ENCODE measurements at places on chromosomes 13 and 19.

DNA sequence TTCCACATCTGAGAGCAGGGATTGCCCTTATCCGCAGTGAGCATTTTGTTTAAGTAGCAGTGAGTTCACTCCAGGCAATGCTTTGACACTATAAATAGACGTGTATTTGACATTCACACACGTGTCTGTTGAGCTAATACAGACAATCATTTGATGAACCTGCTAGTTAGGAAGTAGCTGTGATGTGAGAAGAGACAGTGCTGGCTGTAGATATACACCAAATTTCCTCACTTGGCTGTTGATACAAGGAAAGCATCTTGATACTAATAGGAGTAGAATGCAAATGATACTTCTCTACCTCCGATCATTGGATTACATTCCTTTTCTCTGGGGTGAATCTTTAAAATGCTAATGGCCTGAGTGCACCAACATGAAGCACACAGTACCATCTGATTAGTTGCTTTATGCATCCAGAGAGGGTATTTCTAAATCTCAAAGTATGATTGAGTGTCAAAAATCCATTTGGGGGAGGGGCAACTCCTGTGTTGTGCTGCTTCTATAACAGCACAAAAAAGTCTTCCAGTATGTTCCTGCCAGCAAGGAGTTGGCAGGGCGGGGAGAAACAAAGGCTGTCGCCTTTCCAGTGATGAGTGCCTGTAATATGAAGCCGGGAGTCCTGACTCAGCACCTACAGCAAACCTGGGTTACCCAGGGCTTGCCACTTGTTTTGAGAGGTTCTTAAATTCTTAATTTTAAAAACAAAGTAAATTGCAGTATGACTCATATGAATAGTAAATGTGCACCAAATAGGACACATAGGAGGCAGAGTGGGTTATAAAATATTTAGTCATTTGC, 7.0 kb downstream of the CUL4A start:
- no peak for DNase-seq

- DNase-seq: no peak
Observed at GRCh38 chr19:28394725-28395124, 818.2 kb downstream of the UQCRFS1 start.

DNA sequence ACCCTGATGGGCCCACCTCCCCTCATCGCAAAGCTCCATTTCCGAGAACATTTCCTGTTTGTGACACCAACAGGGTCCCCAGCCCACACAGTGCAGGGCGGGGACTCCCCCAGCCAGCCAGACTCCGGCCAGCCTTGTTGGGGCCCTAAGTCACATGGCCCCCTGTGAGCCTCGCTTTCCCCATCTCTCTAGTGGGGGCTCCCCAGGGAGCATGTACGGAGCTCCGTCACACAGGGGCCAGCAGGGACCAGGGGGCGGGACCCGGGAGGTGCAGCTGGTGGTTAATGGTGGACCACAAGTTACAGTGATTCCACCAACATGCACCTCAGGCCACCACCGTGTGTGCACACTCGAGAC, 1.7 kb downstream of the TBXA2R start:
- no peak for DNase-seq

DNA sequence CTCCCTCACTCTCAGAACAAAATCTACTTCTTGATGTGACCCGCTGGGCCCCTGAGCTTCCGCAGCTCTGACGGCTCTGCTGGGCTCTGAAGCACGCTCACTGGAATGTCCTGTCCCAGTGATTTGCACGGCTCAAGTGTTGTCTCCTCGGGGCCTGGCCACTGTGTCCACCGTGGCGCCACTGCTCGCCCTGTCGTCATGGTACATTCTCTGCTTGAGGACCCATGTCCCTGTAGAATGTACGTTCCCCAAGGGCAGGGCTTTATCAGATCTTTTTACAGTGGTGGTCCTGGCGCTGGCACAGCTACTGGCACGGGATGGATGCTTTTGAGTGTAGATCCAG, 12.1 kb downstream of the KLHL26 start:
- DNase-seq: no peak

- DNase-seq: no peak
Observed at GRCh38 chr13:93740334-93740733, 513.7 kb downstream of the GPC6 start.

DNA sequence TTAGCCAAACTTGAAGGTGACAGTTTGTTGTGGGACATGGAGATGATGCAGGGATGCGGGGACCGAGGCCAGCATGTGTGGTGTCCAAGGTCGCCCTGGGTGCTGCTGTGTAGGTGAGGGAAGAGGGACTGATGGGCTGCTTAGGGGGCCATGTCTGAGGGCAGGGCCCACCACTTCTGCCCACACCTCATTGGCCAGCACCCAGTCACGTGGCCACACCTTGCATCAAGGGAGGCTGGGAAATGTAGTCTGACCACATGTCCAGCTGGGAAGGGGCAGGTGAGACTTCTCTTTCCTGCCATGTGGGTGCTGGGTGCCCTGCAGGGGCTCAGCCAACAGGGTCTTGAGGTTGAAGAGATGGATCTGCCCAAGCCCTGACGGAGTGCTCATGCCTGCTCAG, 88.9 kb downstream of the KDM4B start:
- no peak for DNase-seq

DNA sequence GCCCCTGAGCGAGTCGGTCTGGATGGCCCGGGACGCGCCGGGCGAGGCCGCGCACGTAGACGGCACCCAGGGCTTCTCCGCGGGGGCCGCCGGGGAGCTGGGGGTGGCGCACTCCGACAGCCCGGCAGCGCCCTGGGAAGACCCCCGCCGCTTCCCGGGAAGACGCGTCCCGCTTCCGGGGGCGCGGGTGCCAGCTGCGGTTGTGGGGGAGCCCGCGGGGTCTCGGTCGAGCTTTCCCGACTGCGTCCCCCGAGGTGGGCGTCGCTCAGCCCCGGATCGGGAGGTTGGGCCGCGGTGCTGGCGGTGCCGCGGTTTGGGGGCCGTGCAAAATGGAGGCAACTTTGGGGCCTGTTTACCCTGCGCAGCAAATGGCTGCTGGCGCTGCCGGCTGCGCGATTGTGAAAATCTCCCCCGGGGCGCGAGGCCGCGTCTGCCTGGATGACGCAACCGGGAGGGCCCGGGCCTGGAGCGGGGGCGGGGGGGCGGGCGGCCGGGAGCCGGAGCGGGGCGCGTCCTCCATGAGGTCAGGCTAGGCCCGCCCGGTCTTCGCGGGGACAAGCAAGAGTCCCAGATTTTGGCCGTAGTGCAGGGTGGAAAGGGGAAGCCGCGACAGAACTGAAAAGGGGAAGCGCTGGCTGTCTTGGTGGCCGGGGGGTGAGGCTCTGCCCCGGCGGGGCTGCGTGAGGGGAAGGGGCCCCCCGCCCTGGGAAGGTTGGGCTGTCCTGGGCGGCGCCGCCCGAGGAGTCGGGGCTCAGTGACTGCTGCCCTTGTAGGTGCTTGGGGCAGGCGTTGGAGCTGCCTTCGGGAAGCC, 11.3 kb downstream of the PEAK3 start:
- DNase-seq: peak; percentile 66

DNA sequence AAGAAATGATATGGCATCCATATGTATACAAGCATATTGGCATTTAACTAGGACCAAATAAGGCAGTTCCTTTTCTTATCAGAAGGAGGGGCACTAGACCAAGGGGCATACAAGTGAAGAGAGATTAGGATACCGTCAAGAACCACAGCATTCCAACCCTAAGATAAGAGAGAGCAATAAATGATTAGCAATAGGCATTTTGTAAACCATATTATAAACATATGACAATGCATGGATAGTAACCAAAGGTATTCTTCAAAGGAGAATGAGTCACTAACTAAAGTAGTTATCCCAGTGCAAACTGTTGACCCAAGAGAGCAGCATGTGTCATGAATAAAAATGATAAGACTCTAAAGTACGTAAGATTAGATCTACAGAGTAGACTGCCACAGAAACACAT, 500.9 kb upstream of the HTR2A start:
- DNase-seq: no peak

GRCh38 chr19:17671906-17672305, 16.2 kb downstream of the UNC13A start:
- DNase-seq: no peak

- DNase-seq: no peak
Observed at GRCh38 chr13:111168107-111168506, 53.0 kb downstream of the ARHGEF7 start.

GRCh38 chr19:1646149-1646548, 6.3 kb downstream of the TCF3 start:
- no peak for DNase-seq

- no peak for DNase-seq
Observed at GRCh38 chr13:92984151-92984550, 242.5 kb upstream of the GPC6 start.

DNA sequence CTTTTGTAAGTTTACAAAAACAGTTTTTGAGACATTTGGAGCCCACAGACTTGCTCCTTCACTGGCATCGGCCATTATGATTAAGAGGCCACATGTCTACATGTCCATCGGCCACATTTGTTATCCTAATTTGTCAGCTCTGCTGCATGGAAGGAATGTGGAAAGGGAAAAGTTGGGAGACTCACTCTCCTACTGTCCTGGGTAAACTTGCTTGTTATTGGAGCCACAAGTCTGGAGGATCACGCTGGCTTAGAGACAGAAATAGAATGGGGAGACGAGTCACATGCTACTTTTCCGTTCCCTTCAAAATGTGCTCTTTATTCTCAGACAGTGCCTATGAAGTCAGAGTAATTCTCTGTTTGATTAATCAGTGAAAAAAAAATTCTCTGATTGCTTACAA, 741.2 kb upstream of the PCDH9 start:
- DNase-seq: no peak

- no peak for DNase-seq
Observed at GRCh38 chr19:12230751-12231733, 63.6 kb downstream of the ZNF44 start.

DNA sequence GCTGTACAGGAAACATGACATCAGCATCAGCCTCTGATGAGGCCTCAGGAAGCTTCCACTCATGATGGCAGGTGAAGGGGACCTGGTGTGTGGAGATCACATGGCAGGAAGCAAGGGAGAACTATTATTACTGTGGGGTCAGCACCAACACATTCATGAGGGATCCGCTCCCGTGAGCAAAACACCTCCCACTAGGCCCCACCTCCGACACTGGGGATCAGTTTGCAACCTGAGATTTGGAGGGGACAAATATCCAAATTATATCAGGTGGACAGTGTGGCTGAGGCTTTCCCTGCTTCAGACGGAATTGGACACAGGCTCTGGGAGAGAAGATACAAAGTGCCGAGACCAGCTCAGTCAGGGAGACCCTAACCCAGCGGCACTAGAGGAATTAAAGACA, 5.7 kb upstream of the ZNF792 start:
- no peak for DNase-seq

GRCh38 chr19:4506449-4507149, 11.7 kb downstream of the PLIN4 start:
- no peak for DNase-seq

DNA sequence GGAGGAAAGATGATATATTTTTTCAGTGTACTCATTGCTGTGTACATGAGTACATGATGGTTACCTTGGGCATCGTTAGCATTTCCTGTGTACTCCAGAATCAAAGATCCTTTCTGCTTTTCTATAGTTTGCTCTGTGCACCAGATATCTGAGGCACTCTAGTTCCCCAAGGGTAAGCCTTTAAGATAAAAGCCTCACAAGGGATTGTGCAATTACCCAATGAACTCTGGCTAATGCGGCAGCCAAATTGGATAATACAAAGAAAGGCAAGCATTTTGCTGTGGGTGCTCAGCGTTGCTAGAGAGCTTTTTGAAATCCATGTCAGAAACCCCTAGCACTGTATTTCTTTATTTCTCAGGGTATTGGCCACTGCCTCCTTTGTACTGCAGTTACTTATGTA, 2.9 kb downstream of the CYSLTR2 start:
- DNase-seq: no peak

GRCh38 chr13:36571444-36571843, 102.4 kb upstream of the SERTM1 start:
- DNase-seq: no peak

GRCh38 chr13:44198826-44199225, 174.8 kb upstream of the SERP2 start:
- DNase-seq: no peak

- no peak for DNase-seq
Observed at GRCh38 chr13:50914848-50915247, 5.3 kb downstream of the RNASEH2B start.

- no peak for DNase-seq
Observed at GRCh38 chr13:73171926-73172325, 113.1 kb downstream of the KLF5 start.

GRCh38 chr13:45258334-45258675, 57.5 kb upstream of the KCTD4 start:
- DNase-seq: no peak

GRCh38 chr13:43785650-43786471, 911 bp downstream of the ENOX1 start:
- DNase-seq: peak; percentile 11

GRCh38 chr19:861756-862580, 2.5 kb downstream of the CFD start:
- peak; percentile 73 for DNase-seq

- DNase-seq: no peak
Observed at GRCh38 chr13:46542833-46543232, 10.1 kb upstream of the LRCH1 start.

GRCh38 chr13:50616101-50616500, 227.4 kb downstream of the DLEU7 start:
- DNase-seq: no peak

DNA sequence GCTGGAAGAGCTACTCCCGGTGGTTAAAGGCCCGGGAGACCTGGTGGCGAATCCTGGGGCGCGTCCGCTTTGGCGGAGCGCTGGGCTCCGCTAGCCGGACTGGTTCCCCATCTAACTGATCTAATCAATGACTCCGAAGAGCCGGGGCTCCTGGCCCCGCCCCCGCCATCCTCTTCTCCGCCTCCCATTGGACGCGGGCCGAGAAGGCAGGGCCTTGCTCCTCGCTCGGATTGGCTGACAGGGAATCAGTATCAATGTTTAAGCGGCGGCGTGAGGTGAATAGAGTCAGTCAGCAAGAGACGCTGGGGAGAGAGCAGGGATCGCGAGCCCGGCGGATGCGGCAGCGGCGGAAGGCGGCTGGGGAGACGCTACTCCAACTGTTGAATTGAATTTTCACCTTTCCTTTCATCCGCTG, 1.7 kb upstream of the PCDH17 start:
- DNase-seq: no peak

GRCh38 chr19:9836021-9836420, 903 bp downstream of the PIN1 start:
- no peak for DNase-seq

DNA sequence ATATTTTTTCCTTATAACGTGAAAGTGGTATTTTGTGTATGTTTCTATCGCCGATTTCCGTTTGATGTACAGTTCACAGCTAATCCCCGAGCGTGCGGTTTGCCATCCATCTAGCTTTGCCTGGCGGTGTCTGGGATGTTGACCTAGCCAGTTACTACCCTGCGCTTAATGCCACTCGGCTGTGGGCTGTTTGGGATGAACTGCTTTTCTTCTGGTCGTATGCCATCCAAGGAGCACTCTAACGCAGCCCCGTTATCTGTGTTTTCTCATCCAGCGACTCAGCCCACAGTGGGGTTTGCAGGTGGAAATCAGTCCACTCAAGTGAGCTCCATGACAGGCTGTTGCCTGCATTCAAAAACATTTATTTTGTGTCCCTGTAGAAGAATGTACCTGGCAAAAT, 512.3 kb downstream of the MYO16 start:
- no peak for DNase-seq
